ENCODE measurements at places on chromosomes 2 and 18. TPM values are rescaled to one million over a fixed set of nuclear protein-coding genes. Genes with fewer than 3 reads are reported as not detected.

Gene MGAT5
- total RNA-seq = 47.8 TPM

Gene TMEM169
- total RNA-seq = 0.83 TPM

Gene ANTXR1
- total RNA-seq = 29.2 TPM

Gene NLRC4
- total RNA-seq = not detected

Gene CCL20
- not detected for total RNA-seq

Gene MC4R
- 0.28 TPM for total RNA-seq

Gene VWC2L
- not detected for total RNA-seq

Gene LOXHD1
- not detected for total RNA-seq

Gene GAREM2
- total RNA-seq = 0.28 TPM

Gene CCDC121
- total RNA-seq = 2.2 TPM

Gene UBXN4
- 49.1 TPM for total RNA-seq

Gene GPR45
- total RNA-seq = not detected

Gene C2orf92
- total RNA-seq = 2.2 TPM

Gene HOXD3
- total RNA-seq = not detected

Gene LYPD6B
- not detected for total RNA-seq

Gene SAG
- total RNA-seq = not detected

Gene ARL6IP6
- 11.7 TPM for total RNA-seq

Gene LYG2
- total RNA-seq = not detected

Gene TRABD2A
- total RNA-seq = 19.7 TPM

Gene CD28
- total RNA-seq = not detected

Gene HEATR5B
- 17.9 TPM for total RNA-seq
